ENCODE measurements at places on chromosomes 12 and 14.

- DNase-seq: no peak
Measured at GRCh38 chr12:93970900-93971688, 177.3 kb upstream of the PLXNC1 start.

- DNase-seq: no peak
Measured at GRCh38 chr14:29743531-29743930, 184.1 kb downstream of the PRKD1 start.

GRCh38 chr12:105321125-105321524, 9.4 kb upstream of the C12orf75 start:
- DNase-seq: no peak

GRCh38 chr12:39441189-39441962, 1.5 kb downstream of the KIF21A start:
- DNase-seq: no peak

GRCh38 chr12:76462668-76463224, 96.8 kb downstream of the OSBPL8 start:
- DNase-seq: no peak

- no peak for DNase-seq
Measured at GRCh38 chr14:38662781-38663180, 406.9 kb upstream of the CLEC14A start.

DNA sequence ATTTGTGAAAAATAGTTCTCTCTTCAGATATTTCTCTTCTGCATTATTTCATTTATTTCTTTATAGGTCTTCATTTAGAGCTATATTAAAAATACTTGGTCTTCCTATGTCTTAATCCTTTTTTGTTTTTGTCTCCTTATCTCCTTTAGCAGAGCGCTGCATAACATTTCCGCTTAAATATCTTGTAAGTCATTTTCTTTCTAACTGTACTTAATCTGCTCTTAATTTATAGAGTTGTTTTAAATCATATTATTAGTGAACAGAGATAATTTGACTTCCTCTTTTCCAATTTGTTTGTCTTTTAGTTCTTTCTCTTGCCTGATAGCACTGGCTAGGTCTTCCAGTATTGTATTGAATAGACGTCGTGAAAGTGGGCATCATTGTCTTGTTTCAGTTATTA, 18.0 kb downstream of the LUM start:
- no peak for DNase-seq

DNA sequence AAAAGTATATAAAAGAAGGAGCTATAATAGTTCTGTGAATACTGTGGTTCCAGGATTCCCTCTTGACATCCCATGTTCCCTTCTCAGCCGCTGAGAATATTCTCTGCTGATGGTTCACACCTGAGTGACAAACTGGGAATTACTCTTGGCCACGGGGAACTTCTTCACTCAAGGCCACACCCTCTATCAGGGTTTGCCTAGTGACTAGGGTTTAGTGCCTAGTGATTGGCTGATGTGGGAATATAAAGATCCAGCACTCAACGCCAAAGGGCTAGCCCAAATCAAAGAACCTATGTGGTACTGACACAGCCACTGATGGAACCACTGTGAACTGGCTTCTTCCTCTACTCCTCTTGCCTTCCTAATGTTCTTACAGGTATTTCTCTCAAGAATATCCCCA, 248.4 kb downstream of the ASCL1 start:
- no peak for DNase-seq

DNA sequence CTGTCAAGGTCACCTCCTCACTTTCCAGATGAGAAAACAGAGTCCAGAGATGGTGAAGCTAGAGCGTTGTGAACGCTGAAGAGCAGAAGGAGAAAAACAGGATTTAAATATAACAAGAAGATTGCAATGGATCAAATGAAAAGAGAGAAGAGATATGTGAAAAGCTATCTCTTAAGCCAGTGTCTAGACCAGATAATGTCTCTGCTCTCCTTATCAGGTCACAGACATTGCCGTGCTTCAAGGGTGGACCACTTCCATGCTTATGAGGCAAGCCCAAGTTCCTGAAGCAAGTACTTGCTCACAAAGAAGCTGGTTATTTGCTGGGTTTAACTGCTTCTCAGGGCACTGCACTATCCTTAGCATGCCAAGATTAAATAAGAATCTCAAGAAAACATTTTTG, 31.6 kb upstream of the FRS2 start:
- DNase-seq: no peak

DNA sequence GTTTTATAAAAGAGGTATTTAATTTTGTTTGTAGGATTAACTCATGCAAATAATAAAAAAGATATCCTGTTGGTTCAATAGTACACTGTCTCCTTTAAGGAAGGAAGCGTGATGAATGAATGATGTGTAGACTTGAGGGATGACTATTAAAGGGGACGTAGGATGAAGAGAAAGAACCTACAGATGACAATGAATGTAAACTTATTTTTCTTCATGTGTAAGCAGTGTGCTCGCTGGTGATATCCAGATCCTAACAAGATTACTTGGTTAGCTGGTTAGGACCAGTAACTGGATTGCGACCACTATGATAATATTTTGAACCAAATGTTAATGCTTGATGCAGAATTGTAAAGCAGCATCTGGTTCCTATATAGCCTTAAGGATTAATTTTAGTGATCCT, 2.6 kb downstream of the ARF6 start:
- no peak for DNase-seq
